HEK293T (cell line): ENCODE measurements at places on chromosomes 11 and 22.

DNA sequence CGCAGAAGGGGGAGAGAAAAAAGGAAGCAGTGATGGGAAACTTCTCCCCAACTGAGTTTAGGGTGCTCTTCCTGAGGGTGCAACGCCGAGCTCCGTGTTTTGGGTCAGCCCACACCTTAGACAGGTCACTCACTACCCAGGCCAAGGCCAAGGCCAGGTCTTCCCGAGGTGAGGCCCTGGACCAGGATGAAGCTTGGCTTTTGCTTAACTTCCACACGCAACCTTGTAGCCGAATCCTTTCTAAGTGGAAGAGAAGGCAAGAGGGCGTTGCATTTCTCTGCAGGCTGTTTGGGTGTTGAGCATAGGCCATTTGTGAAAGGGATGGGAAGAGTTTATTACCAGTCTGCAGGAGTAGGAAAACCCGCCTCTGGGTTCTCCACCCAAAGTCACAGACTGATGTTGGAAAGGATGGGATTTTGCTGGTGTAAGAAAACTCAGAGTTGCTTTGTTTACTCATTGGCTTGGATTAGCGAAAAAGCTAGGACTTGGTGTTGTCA lies 1.5 kb downstream of the KREMEN1 start:
- no peak for DNase-seq

DNA sequence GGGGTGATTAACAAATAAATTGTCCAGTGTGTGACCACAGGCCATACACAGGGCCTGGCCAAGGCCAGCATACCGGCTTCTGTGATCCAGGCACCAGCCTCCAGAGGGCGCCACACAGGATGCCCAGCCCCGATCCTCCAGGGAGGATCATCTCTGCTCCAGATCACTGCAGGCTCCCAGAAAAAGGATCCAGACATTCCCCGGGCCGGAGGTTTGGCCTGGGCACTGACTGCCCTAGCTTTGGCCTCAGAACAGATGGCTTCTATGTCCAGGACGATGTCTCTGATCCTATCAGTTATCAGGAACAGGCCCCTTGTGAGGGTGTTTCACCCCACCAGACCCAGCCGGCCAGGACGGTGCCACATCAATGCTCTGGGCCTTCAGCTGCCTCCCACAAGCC lies 74.5 kb upstream of the LMO1 start:
- peak; percentile 79 for DNase-seq

- DNase-seq = no peak
Observed at GRCh38 chr11:71238285-71238875, 14.0 kb downstream of the SHANK2 start.

DNA sequence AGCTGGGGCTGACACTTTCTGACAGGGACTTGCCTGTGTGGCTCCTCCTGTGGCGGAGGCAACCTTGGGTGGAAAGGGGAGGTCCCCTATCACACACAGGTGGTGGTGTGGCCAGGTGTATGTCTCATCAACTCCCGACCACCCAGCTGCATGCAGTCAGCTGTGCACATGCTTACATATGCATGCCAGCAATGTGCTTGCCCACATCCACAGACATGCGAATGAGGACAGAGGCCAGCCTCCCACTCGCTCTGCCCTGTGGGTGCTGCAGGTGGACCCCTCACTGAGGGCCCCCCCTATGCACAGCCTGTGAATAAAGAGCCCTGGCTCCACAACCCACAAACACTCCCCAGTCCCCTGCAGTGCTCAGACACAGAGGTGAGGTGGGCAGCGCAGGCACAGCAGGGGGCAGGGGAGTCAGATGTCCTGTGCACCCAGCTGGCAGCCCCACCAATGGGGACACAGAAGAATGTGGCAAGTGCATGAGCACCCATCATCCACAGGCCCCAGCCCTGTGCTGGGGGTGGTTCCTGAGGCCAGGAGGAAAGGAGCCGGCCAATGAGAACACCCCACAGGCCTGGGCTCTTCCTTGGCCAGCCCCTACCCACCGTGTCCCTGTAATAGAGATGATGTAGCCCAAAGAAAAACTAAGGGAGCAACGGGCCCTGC lies 9.5 kb downstream of the GNB1L start:
- no peak for DNase-seq

- DNase-seq = no peak
Observed at GRCh38 chr11:73205661-73206343, 12.3 kb upstream of the P2RY2 start.

GRCh38 chr11:125256541-125257189 lies 92.1 kb downstream of the PKNOX2 start:
- no peak for DNase-seq

- DNase-seq = no peak
Observed at GRCh38 chr11:68441466-68442230, 18.9 kb upstream of the PPP6R3 start.

- no peak for DNase-seq
Observed at GRCh38 chr22:47996446-47996857, 1234.0 kb downstream of the TBC1D22A start.

DNA sequence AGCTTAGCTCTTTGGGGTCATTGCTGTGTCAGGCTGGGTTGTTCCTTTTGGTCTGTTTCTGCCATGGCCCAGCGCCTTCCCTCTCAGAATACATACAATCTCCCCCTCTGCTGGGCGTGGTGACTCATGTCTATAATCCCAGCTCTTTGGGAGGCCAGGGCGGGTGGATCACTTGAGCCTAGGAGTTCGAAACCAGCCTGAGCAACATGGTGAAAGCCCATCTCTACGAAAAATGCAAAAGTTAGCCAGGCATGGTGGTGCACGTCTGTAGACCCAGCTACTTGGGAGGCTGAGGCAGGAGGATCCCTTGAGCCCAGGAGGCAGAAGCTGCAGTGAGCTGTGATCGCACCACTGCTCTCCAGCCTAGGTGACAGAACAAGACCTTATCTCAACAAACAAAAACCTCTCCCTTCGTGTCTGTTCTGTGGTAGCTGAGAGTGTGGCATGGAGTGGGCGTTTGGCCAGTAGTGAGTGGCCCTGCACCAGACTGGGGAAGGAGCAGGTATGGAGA lies 46.7 kb upstream of the RAB1B start:
- no peak for DNase-seq

DNA sequence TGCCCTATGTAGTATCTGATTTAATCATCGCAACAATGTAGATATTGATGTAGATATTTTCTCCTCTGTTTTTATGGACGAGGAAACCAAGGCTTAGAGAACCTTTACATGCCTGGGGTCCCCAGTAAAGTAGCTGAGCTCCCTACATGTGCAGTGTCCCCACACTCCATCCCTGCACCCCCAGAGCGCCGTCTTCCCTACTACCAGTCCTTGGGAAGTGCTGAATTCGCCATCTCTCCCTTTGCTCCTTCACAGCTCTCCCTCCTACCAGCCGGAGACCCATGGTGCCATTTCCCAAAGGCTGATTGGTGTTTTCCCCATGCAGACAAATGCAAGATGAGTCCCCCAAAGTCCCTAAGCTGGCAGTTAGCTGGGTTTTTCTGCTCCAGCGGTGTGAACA lies 86.0 kb downstream of the CEP164 start:
- no peak for DNase-seq

- DNase-seq = peak; percentile 78
Observed at GRCh38 chr11:102109896-102110760, at the start of gene YAP1. Gene YAP1, plus strand, starts transcription at chr11:102110447. Its CDS starts 402 bp downstream, at chr11:102110849.

GRCh38 chr11:57310630-57311086 lies 14.1 kb downstream of the TNKS1BP1 start:
- no peak for DNase-seq

DNA sequence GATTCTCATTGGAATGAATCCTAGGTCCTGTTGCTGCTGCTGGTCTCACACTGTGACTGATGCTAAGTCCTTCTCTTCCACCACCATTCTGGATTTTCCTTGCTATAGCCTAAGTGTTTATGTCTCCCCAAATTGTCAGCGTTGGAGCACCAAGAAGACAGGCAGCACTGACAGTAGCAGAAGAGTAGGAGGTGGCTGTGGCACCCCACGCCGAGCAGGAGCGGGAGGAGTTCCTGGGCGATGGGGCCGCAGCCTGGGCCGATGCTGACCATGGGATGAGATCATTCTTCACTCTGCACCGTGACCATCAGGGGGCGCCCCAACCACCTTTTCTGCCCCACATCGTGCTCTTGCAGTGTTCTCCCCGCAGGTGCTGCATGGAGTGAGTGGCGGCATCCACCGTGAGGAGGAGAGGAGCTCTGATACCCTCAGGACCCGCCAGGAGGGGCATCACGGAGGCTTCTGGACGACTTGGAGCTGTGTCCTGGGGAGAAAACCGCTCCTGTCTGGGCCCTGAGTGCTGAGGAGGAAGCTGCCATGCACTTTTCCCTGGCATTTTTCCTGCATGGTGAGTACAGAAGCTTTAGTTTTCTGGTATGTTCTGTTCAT lies 57.0 kb downstream of the LRRC74B start:
- DNase-seq = peak; percentile 96

DNA sequence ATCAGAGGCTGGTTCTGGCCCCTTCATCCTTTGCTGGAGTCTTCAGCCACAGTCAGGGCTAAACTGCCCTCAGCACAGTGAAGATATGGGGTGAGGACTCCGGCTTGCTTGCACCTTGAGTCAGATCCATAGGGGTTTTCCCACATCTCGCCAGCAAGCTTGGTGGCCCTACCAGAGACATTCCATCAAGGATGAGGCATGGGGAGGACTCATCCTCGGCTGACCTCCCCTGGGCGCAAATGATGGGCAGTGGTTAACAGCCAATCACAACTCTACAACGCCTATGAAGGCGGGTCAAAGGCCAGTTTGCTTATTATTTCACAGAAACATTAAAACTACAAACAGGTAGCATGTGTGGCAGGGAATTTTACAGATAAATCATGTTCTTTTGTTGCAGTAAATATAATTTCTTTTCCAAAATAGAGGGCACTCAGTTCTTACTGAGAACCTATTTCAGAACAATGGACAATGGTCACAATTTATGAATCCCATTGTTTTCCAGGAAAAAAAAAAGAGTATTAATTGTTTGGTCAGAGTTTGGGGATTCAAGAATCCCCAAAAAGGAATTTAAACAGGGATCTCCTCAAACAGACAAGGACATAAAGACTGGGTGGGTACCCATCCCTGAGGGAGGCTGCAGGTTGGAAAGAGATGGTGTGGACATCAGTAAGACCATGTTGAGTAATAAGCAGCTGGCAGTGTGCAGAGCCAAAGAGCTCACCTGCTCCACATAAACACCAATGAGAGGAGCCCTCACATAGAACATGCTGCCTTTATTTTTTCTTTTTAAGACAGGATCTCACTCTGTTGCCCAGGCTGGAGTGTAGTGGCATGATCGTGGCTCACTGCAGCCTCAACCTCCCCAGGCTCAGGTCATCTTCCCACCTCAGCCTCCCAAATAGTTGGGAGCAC lies 14.8 kb downstream of the PLAAT3 start:
- no peak for DNase-seq

DNA sequence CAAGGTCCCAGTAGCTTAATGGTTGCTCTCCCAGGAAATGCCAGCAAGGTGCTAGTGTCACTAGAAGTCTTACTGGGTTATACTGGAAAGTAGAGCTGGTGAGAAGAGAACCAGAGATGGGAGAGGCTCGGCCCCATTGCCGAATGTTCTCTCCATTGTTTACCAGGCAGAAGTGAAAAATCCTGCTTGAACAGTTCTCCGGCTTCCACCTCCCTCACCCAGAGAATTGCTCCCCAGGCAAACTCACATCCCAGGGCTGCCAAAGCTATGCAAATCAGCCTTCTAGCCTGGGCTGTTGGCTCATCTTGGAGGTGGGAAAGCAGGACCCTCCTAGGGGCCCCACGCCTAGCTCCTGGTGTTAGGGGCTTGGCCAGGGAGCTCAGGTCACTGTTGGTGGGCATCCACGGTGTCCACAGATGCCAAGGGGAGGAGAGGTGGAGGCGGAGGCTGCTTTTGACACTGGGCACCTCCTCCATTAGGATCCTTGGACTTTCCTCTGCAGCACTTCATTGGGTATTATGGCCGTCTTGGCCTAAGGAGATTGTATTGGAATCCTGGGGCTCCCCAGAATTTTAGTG lies 20.1 kb downstream of the POU2F3 start:
- DNase-seq = no peak

GRCh38 chr22:31954535-31955523 lies 10.5 kb downstream of the YWHAH start:
- no peak for DNase-seq

DNA sequence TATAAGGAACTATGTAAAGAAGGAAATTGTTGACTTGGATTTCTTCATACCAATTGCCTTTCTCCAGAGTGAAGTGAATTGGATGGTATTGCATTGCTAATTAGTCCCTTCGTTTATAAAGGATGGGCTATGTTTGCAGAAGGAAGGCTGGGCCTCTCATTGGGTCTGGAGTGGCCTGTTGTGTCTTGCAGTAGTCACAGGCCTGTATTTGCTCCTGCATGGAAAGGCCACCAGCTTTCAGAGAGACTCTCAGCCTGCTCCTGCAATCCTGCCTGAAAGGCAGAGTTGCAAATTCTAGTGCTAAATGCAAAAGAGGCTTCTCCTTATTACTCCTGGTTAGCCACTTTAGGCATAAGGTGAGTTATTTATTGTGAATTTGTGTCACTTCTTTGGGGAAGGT lies 103.8 kb downstream of the EXT2 start:
- DNase-seq = no peak

DNA sequence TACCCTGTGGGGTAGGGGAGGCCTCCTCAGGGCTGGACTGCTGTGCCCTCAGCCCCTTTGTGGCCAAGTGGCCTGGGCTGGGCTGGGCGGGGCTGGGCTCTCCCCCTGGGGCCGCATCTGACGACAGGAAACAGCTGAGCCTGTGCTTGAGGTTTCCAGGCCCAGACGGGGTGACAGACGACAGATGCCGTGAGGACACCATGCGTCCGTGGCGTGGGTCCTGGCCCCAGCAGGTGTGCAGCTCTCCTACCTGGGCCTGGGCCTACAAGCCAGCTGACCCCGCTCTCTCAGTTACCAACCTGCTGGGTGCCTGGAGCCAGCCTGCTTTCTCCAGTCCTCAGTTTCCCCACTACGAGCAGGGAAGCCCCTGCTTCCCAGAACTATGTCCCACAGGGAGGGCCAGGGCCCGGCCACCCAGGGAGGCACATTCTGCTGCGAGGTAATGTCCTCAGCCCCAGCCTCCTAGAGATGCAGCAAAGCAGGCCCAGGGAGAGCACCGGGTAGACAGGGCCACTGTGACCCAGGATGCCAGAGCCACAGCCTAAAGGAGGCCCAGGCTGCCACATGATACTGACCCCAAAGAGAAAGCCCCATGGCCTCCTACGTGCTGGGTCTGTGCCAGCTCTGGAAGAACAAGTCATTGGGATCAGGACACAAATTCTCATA lies 181.3 kb downstream of the IGLL1 start:
- DNase-seq = no peak

GRCh38 chr11:45146072-45147016 lies at the start of gene PRDM11:
Gene PRDM11, plus strand, starts transcription at chr11:45146639. Its CDS starts 35,128 bp downstream, at chr11:45181767.
- peak; percentile 60 for DNase-seq
